Activated CD4-positive, alpha-beta T cell treated with anti-CD3 and anti-CD28 coated beads, Interleukin-2, Interleukin-6, amounts not matched to agents 100 ng/mL and 50 ng/mL, durations not matched to agents 16 hours and 8 hours (primary cell): ENCODE measurements at places on chromosomes 12 and 14.

- DNase-seq = no peak
Observed at GRCh38 chr14:104875811-104876210, 10.7 kb downstream of the CEP170B start.

GRCh38 chr12:51275088-51275487 is 4.9 kb upstream of the SMAGP start:
- no peak for DNase-seq

GRCh38 chr14:104348741-104349140 is 210.4 kb downstream of the KIF26A start:
- no peak for DNase-seq

DNA sequence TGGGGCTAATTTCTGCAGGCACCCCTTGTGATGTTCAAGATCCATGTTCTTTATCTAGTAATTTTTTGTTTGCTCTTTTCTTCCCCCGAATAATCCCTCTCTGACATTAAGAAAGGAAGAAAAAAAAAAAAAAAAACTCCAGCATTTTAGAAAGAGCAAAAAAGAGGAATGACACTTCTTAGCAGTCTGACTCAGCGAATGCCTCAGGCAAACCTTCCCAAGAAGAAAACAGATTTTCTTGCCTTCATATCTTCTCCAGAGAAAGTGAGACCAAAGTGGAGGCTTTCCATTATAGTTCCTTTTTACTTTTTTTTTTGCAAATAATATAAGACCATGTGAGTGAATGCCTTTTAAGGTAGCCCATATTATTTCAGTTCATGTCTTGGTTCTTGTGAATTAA is 479.0 kb upstream of the SYT1 start:
- DNase-seq = no peak

DNA sequence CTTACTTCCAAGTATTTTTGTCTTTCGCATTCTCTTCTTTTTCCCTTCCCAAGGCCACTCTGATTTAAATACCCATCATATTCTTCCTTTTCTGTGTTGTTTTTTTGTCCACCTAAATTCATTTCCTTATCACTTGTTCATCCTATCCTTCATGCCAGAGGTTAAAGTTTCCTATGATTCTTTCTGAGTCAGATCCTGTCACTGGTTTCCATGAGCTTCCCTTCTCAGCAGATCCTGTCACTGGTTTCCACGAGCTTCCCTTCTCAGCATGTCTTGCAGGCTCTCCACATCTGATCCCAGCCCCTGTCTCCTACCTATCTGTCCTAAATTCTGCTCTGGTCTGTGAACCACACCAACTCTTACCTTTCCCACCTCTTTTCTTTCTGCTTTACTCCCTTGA is 311.8 kb upstream of the RGS6 start:
- no peak for DNase-seq

DNA sequence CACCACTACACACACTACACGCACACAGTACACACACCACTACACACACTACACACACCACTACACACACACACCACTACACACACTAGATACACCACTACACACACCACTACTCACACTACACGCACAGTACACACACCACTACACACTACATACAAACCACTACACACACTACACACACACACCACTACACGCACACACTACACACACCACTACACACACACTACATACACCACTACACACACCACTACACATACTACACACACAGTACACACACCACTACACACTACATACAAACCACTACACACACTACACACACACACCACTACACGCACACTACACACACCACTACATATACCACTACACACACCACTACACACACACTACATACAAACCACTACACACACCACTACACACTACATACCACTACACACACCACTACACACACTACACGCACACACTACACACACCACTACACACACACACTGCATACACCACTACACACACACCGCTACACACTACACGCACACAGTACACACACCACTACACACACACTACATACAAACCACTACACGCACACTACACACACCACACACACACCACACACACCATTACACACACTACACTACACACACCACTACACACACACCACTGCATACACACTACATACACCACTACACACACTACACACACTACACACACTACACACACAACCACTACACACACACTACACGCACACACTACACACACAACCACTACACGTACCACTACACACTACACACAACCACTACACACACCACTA is 11.7 kb downstream of the NOC4L start:
- no peak for DNase-seq

- DNase-seq = no peak
Observed at GRCh38 chr14:105517096-105517495, 9.3 kb upstream of the TMEM121 start.

DNA sequence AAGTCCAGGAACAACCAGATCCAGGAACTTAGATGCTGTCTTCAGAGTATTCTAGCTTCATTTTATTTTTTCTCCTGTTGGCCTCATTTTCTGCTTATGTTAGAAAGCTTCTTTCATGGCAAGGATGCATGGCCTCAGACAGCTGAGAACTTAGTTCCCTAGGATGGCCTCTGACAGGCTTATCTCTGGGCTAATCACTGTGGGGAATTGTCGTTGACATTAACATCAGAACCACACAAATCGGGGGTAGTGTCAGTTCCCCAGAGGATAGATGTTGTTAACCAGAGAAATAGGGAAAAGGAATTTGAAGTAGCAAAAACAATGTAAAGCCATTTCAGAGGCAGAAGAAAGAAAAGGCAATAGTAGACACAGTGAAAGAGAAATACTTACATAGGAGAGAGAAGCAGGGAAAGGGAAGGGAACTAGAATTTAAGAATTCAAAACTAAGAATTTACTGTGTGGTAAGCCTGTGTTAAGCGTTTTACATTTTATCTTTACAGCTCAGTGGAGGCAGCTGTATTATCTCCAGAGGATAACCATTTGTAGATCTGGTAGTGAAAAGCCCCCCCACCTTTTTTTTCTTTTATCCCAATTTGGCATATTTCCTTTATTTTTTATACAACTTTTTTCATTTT is 21.8 kb downstream of the FUT8 start:
- DNase-seq = no peak

- DNase-seq = no peak
Observed at GRCh38 chr14:76968621-76969063, 59.9 kb downstream of the IRF2BPL start.

DNA sequence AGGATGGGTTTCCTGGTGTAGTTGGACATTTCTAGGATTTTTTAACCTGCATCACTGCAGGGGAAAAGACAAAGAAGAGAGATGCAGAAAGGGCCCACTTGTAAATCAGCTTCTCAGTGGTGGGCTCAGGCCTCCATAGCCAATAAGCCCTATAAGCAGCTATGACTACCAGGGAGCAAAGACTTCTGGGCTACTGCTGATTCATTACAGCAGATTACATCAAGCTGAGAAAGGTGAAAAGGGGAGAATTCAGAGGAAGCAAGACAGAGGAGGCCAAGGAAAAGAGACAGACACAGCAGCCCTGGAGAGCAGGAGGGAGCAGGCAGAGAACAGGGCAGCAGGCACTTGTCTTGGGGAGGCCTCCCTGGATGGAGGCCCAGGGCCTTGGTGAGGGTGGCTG is 95.2 kb downstream of the KCNA5 start:
- DNase-seq = no peak

DNA sequence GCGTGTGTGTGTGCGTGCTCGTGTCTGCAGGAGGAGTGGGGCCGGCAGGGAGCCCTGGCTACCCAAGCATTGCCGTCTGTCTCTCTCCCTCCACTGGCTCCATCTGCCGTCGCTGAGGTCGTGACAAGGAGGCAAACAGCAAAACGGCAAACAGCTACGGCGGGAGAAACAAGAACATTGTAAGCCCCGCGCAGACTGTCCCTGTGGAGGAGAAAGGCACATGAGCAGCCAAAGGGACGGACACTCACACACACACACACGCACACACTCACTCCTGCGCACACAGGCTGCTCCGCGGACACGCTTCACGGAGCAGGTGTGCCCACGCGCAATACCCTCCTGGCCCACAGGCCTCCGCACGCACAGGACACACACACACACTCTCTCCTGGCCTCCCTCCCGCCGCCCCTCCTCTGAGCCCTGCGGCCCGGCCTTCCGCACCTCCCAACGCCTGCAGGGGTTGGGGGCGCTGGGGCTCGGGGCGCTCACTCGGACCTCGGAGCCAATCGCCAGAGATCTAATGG is 905 bp downstream of the CISTR start:
- no peak for DNase-seq

GRCh38 chr14:80003138-80003537 is 208.2 kb downstream of the DIO2 start:
- DNase-seq = no peak

DNA sequence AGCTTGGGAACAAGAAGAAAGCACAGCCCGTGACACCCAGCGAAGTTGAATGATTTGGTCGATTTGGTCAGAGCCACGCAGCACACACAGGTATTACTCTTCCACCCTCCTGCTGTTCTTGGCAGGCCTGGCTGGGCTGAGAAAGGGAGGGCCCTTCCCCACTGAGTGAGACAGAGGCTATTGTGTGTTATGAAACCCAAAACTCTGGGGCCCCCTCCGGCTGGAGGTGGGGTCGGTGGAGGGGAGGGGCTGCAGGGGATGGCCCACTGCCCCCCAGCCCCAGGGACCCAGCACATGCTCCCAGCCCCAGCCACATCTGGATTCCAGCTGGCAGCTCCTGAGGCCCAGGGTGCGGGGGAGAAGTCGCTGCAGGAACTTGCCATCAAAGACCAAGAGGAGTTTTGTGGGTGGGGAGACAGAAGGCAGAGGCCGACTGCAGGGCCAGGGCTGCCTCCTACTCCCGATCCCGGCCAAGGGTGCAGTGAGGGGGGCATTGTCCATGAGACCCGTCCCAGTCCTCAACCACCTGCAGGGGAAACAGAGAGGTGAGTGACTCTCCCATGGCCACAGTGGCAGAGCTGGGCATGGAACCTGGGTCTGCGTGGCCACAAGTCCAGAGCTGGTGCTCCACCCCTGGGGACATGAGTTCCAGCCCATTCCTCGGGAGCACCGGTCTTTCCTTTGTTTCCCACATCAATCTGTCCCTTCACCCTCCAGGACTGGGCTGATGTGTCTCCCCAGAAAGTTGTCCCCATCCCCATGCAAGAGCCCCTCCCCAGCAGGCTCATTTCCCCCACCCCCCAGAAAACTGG is 8.7 kb downstream of the TMEM119 start:
- no peak for DNase-seq

GRCh38 chr12:46244273-46244915 is 24.4 kb downstream of the SLC38A1 start:
- DNase-seq = no peak

- DNase-seq = peak; percentile 42
Observed at GRCh38 chr12:20950248-20950647, 139.7 kb downstream of the SLCO1B3 start.

DNA sequence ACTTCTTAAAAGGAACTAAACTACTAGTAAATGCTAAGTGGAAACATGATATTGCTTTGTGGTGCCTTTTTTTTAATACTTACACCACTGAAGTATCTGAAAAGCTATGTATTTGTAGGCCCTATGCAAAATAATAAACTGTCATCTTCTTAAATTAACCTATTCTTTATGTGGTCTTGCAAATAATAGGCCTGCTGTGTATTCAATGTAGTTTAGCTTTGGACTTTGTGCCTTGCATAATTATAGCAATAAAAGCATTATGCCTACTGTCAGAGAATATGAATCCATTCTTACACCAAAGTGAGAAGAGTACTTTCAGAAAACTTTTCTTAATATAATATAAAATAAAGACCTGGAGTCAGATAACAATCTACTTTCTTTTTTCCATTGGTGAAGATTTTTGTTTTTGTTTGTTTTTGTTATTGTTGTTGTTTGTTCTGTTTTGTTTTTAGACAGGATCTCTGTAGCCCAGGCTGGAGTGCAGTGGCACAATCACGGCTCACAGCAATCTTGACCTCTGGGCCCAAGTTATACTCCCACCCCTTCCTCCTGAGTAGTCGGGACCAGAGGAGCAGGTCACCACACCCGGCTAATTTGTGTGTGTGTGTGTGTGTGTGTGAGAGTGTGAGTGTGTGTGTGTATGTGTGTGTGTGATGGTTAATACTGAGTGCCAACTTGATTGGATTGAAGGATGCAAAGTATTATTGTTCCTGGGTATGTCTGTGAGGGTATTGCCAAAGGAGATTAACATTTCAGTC is 213.8 kb downstream of the SLC6A15 start:
- no peak for DNase-seq

GRCh38 chr12:69779928-69780327 is 41.3 kb downstream of the RAB3IP start:
- DNase-seq = peak; percentile 6

DNA sequence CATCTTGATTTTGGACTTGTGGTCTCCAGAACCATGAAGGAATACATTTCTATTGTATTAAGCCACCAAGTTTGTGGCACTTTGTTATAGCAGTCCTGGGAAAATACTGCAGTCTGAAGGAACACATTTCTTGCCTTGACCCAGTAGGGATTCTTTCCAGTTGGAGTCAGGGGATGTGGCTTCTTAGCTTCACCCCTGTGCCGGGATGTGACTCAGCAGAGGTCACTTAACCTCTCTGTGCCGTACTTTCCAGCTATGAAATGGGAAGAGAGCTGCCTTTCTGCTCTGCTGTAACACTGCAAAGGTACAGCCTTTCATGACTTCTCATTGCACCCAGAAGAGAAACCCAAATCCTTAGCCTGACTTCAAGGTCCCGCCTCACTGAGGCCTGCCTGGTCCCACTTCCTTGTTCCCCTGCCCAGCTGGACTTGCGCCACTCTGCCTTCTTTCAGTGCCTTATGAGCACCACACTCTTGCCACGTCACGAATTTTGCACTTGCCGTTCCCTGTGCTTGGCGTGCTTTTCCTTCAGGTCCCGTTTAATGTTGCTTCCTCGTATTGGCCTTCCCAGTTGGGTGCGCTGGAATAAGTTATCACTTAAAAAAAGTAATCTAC is 24.2 kb downstream of the CHST11 start:
- no peak for DNase-seq

DNA sequence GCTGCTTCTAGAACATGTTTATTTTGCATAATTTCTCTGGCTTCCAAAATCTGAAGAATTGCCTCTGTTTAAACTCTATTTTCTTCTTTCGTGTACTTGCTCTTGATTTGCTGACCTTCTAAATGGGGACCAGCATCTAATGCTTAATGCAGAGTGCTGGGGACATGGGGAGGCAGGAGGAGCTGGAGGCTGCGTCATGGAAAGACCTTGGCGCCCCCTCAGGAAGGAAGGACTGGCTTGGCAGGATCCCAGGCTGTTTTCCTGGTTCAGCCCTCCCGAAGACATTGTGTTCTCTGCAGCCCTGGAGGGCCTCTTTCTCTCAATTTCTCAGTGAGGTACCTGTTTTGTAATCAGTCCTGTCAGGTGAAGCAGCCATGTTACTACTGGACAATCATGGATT is 5.5 kb downstream of the PRKCH start:
- no peak for DNase-seq

- DNase-seq = no peak
Observed at GRCh38 chr12:1309613-1310012, 284.8 kb downstream of the FBXL14 start.

DNA sequence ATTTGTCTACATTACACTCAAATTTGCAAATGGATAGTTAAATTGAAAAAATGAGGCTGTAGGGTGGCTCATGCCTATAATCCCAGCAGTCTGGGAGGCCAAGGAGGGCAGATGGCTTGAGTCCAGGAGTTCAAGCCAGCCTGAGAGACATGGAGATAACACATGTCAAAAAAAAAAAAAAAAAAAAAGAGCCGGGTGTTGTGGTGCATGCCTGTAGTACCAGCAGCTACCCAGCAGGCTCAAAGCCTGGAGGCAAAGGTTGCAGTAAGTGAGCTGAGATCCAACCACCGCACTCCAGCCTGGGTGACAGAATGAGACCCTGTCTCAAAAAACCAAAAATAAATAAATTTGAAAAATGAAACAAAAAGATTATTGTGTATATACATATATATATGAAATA is 119.9 kb upstream of the MGAT4C start:
- no peak for DNase-seq

GRCh38 chr12:76920172-76921099 is 41.6 kb upstream of the CSRP2 start:
- DNase-seq = peak; percentile 21
